ENCODE measurements at places on chromosomes 12 and 14.

- DNase-seq = no peak
Observed at GRCh38 chr12:90368081-90368480, 586.9 kb downstream of the CCER1 start.

DNA sequence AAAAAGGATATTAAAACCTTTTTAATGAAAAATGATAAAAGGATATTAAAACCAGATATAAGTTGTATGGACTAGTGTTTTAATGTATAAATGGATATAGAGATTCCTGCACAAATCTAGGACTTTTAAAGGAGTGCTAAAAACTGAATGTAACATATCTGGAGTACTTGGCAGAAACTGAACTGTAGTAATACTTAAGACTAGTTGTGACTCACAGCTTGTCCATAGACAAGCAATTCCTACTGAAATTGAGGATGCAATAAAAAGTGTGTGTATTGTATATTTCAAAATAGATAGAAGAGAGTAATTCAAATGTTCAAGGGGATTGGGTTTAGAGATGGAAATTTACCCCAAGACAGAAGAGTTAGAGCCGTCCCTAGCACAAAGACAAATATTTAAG is 59.6 kb downstream of the FBXO33 start:
- DNase-seq = no peak

DNA sequence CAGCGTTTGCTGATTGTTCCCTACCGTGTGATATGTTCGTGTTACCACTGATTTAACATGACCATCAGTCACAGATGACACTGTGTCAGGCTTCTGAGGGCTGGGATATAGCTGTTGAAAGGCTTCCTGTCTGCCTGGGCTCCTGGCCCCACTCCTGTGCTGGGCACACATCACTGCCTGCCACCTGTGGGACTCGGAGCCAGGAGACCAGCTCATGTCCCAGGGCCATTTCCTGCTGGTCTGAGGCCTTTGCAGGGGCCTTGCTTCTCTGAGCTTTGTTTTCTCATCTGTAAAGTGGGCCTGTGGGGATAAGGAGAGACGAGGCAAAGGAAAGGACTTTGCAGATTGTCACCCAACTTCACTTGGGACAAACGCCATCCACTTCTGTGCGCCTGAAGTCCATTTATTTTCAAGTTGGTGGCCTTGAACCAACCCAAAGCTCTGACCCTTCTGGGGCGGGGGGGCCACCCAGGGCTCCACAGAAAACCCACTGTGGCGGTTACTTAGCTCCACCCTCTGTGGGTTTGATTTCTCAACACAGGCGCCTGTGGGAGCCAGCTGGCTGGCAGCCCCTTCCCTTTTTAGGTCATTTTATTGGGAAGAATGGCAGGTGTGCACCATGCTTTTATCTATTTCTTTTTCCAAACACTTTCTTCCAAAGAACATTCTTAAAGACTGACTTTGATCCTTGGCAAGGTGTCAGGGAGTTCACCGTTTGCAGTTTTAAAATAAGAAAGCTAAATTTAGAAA is 54.1 kb downstream of the BEGAIN start:
- DNase-seq = peak; percentile 4

- DNase-seq = no peak
Observed at GRCh38 chr14:50937800-50938199, 6.5 kb downstream of the PYGL start.

DNA sequence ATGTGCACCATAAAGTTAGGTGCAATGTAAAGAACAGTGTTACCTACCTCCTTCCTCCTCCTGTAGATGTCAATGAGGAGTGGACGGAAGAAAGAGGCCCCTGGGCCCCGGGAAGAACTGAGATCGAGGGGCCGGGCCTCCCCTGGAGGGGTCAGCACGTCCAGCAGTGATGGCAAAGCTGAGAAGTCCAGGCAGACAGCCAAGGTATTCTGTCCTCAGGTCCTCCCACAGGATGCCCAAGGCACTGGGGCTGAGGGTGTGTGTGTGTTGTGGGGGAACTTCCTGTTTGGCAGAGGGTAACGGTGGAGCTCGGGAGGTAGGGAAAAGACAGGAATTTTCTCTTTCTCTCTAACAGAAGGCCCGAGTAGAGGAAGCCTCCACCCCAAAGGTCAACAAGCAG is 6.4 kb downstream of the ATN1 start:
- no peak for DNase-seq

DNA sequence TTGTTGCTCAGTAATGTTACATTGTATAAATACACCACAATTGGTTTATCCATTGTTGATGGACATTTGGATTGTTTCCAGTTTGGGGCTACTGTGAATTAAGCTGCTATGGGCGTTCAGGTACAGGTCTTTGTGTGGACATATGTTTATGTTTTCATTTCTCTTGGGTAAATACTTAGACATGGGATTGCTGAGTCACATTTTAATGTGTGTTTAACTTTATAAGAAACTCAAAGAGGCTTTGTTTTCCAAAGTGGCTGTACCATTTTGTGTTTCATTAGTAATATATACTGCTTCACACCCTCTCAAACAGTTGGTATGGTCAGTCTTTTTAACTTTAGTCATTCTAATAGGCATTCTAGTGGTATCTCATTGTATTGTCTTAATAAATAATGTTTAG is 225.0 kb downstream of the SPTSSA start:
- DNase-seq = no peak

DNA sequence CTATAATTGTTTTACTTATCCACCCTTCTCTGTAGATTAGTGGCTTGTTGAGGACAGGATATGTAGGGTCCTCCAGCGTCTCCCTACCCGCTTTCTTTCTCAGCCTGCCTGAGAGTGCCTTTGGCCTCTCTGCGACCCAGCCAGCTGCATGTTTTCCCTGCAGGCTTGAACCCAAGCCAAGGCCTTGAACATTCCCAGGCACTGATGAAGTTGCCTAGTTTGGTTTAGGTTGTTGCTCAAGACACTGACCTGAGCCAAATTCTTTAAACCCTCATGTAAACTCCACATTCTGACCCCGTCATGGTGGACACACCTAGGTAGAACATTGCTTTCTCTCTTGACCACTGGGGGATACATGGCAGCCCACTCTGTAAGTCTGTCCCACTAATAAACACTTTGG is 33.4 kb upstream of the TXNRD1 start:
- no peak for DNase-seq

- no peak for DNase-seq
Observed at GRCh38 chr12:126999352-126999751, 1267.6 kb upstream of the TMEM132C start.

All from activated CD4-positive, alpha-beta memory T cell treated with anti-CD3 and anti-CD28 coated beads for 36 hours (primary cell).